ENCODE measurements at places on chromosomes 5 and 9.
A peak's percentile ranks its signal among the peaks of the same experiment; 100 is the strongest.

DNA sequence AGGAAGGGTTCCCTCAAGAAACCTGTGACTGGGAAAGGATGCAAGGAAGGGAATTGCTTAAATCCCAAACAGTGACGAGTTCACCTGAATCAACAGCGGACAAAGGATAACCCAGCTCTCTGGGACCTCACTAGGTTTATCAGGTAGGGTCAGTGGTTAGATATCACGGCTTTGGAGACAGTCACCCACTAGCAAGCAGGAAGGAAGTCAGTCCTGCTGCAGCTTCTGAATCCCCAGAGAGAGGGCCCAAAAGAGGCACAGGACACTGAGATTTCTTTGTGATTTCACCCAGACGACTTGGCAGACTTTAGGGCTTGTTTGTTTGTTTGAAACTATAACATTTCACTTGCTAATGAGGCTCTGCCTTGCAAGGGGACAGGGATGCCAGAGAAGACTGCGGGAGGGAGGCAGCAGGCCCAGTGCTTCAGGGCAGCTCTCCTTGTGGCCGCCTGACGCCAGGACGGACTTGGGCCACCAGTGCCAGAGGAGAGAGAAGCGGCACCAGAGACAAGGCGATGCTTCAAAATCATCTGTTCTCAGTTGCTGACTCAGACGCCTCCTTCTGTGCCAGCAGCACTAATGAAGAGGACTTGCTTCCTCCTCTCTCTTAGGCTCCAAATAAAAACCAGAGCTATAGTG lies 275.6 kb upstream of the SLC30A5 start:
- no peak for DNase-seq

DNA sequence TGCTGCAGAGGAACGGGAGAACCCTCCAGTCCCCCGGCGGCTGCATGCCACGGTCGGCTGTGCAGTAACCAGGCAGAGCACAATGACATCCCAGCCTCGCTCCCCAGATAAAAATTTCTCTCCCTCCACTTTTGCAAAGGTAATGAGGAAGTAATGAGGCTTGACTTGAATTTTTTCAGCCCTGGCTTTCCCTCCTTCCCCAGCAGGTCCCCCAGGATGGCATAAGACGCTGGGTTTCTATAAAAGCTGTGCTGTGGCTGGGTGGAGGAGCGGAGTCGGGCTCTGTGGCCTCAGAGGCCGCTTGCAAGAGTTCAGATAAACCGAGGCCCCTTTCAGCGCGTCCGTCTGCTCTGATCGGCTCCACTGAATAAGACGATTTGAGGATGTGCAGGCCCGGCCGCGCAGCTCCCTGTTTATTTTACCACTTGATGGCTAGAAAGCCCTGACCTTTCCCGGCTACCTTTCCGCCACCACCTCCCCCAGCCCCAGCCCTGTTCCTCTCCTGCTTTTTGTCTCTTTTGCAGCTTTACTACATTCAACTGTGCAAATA lies 351.9 kb upstream of the IRX2 start:
- peak; percentile 36 for DNase-seq

DNA sequence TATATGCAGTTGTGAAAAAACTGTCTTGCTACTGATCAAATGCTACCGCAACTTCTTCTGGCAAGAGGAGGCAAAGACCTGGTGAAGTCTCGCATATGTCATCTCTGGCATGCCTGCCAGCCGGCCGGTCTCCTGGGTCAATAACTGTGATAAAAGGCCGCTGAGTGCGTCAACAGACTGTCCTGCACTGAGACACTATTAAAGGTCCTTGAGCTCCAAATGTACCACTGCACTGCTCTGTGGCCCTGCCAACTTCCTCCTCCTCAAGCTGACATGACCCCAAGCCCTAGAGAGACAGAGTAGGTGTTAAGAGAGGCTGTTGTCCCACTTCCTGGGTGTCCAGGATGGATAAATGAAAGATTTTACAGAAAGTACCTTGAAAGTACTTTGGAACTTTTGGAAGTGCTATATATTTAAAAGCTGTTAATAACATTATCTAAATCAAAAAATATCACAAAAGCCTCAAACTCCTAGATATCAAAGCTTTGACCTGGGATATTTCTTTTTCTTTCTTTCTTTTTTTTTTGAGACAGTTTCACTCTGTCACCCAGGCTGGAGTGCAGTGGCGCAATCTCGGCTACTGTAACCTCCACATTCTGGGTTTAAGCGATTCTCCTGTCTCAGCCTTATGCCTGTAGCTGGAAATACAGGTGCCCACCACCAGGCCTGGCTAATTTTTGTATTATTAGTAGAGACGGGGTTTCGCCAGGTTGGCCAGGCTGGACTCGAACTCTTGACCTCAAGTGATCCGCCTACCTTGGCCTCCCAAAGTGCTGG lies 31.5 kb downstream of the RAPGEF1 start:
- peak; percentile 19 for DNase-seq

- no peak for DNase-seq
Measured at GRCh38 chr5:57698086-57698485, 215.5 kb upstream of the ACTBL2 start.

- DNase-seq, result no peak
Measured at GRCh38 chr5:111933086-111933485, 176.1 kb upstream of the NREP start.

GRCh38 chr9:21802418-21803000 lies at the start of gene MTAP:
Gene MTAP (plus strand): TSS chr9:21802636. CDS start chr9:21802749, 113 bp downstream.
- DNase-seq, result peak; percentile 90

DNA sequence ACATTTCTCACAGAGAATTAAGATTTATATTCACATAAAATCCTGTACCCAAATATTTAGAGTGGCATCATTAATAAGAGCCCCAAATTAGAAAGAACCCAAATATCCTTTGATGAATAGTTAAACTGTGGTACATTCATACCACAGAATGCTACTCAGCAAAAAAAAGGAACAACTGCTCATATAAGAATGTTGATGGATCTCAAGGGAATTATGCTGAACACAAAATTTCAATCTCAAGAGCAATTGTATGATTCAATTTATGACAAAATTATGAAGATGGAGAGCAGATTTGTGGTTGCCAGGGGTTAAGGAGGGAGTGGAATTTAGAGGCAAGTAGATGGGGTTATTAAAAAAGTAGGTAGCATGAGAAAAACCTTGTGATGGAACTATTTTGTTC lies 4.5 kb upstream of the PAIP1 start:
- DNase-seq, result no peak

DNA sequence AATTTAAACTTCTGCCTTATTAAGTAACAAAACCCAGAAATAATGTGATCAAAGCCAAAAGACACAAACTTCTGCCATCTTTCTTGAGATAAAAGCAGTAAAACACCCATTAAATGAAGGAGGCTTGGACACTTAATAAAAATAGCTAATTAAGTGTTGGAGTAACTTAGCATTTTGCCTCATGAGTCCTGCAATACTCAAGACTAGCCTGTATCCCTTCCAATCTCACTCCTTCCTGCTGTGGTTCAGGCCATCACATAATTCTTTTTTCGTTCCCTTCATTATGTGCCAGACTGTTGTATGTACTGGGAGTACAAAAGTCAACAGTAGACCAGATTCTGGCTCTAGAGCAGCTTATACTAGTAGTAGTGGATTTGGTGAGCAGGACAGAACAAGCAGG lies 250.2 kb downstream of the NFIB start:
- DNase-seq, result no peak

GRCh38 chr5:155908543-155908942 lies 418.4 kb upstream of the SGCD start:
- no peak for DNase-seq

All from DMS153 (cell line).